ENCODE measurements at places on chromosomes 5 and 9.

DNA sequence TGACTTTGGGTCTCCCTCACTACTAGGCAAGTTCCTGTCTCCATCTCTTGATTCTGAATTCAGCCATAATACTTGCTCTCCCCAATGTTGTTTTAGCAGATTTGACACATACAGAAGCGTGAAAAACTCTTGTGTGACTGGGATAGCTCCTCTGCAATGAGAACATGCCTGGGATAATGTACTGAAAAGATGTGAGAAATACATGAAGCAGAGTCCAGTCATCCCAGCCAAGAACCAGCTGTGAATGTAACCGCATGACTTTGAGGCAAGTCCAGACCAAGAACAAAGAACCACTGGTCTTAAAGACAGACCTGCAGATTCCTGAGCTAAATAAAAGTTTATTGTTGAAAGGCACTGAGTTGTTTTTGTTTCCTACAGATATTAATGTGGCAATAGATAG lies 135.0 kb downstream of the NMUR2 start:
- H3K27ac ChIP-seq: no peak overlapping the region
- H3K27me3 ChIP-seq: no peaks in the 10 kb centered on the region
- H3K4me1 ChIP-seq: no peaks in the 10 kb centered on the region
- DNase-seq: no peak
- no peak overlapping the region for H3K4me3 ChIP-seq
- H3K36me3 ChIP-seq: no peaks in the 10 kb centered on the region

DNA sequence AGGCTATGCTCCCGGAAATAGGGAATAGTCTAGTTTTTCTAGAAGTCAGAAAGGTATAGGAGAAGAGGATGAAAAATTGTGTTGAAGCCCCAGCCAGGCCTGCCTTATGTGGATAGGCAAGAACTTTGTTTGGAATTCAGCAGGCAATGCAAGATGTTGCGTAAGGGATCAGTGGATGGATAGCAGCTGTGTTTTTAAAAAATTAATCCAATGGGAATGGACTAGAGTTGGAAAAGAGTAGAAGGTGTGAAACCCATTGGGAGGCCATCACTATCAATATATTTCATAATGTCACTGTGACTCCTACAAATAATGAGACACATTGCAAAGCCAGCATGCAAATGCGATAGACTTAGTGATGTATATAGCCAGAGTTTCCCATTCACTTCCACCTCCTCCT lies 281.9 kb downstream of the MARCHF11 start:
- no peak overlapping the region for H3K4me3 ChIP-seq
- H3K27me3 ChIP-seq: no peaks in the 10 kb centered on the region
- H3K4me1 ChIP-seq: no peaks in the 10 kb centered on the region
- H3K27ac ChIP-seq: no peak overlapping the region

GRCh38 chr5:151812757-151813309 lies 41.1 kb downstream of the G3BP1 start:
- H3K27ac ChIP-seq: no peak overlapping the region
- no peaks in the 10 kb centered on the region for H3K4me1 ChIP-seq
- DNase-seq: no peak
- no peaks in the 10 kb centered on the region for H3K27me3 ChIP-seq
- H3K36me3 ChIP-seq: peaks cover 44% of the 10 kb centered on the region
- no peak overlapping the region for H3K4me3 ChIP-seq

- H3K4me3 ChIP-seq: no peak overlapping the region
- peaks cover 22% of the 10 kb centered on the region for H3K4me1 ChIP-seq
- H3K27ac ChIP-seq: no peak overlapping the region
- no peaks in the 10 kb centered on the region for H3K36me3 ChIP-seq
Measured at GRCh38 chr5:143605403-143606005, 202.0 kb upstream of the NR3C1 start.

GRCh38 chr5:72314571-72315172 lies 5.4 kb downstream of the MRPS27 start:
- peaks cover 14% of the 10 kb centered on the region for H3K36me3 ChIP-seq
- no peak overlapping the region for H3K27ac ChIP-seq
- peaks cover 5% of the 10 kb centered on the region for H3K4me1 ChIP-seq
- no peak overlapping the region for H3K4me3 ChIP-seq

DNA sequence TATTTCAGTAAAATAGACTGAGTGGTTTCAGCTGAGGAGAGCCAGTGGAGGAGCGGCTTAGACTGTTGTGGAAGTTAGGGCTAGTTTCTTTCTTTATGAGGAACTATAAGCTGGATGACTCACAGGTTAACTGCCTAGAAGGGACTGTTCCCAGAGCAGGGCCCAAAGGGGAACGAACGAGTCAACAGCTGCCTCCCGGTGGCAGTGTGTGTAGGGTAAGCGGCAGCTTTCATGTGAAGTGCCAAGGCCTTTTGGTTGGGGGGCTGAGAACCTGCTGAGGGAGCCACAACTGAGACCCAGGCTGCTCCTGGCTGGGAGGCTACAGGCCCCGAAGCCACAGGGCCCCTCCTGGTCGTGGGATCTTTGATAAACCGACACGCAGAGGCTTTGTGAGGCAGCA lies 7.0 kb downstream of the SQSTM1 start:
- H3K36me3 ChIP-seq: peaks cover 78% of the 10 kb centered on the region
- H3K4me3 ChIP-seq: no peak overlapping the region
- no peaks in the 10 kb centered on the region for H3K27me3 ChIP-seq
- H3K4me1 ChIP-seq: peaks cover 21% of the 10 kb centered on the region
- H3K27ac ChIP-seq: no peak overlapping the region
- DNase-seq: no peak

DNA sequence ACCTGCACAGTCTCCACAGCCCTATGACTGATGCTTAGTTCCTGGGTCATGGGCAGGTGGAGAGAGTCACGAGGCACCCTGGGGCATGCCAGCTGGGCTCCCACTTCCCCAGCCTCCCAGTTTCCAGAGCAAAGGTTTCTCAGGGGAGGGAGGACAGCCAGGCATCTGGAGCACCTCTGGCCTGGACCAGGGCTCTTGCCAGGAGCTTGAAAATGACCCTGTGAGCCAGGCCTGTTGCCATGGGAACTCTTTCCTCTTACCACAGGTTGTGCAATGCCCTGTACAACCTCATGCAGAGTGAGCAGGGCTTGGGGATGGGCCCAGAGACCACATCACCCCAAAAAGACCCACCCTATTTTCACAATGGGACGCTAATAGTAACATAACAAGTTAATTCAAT lies 113.1 kb downstream of the PSD2 start:
- no peak overlapping the region for H3K4me3 ChIP-seq
- no peaks in the 10 kb centered on the region for H3K36me3 ChIP-seq
- H3K4me1 ChIP-seq: peaks cover 9% of the 10 kb centered on the region
- no peak overlapping the region for H3K27ac ChIP-seq
- H3K27me3 ChIP-seq: peaks cover 11% of the 10 kb centered on the region

- H3K36me3 ChIP-seq: no peaks in the 10 kb centered on the region
- DNase-seq: no peak
- H3K27me3 ChIP-seq: no peaks in the 10 kb centered on the region
- H3K27ac ChIP-seq: no peak overlapping the region
- H3K4me1 ChIP-seq: peaks cover 4% of the 10 kb centered on the region
Measured at GRCh38 chr5:90479611-90480385, 5.1 kb downstream of the POLR3G start.

DNA sequence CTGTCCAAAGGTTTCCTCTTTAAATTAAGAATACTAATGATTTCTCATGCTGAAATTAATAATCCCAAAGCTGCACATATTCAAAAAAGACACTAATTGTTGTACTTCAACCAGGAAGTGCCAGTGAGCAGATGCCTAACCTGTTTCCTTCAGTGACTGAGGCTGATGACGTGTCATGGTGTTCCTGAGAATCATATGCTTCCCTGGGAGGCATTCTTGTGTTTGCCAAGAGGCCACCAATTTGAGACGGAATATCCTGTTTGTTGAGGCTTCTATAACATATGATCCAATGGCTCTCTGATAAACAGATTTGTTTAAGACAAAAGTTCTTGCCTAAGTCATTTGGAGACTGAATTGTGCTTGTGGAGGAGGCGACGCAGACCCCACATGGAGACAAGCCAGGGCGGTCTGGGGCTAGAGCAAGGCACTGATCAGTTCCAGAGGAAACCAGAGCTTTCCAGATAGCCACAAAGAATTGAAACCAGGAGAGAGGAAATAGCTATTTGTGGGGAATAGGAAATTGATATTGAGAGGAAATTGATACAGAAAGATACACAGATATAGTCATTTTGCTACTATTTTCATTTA lies 66.4 kb upstream of the ZNF608 start:
- no peak for DNase-seq
- no peak overlapping the region for H3K4me3 ChIP-seq
- H3K27me3 ChIP-seq: no peaks in the 10 kb centered on the region
- no peak overlapping the region for H3K27ac ChIP-seq
- no peaks in the 10 kb centered on the region for H3K36me3 ChIP-seq

DNA sequence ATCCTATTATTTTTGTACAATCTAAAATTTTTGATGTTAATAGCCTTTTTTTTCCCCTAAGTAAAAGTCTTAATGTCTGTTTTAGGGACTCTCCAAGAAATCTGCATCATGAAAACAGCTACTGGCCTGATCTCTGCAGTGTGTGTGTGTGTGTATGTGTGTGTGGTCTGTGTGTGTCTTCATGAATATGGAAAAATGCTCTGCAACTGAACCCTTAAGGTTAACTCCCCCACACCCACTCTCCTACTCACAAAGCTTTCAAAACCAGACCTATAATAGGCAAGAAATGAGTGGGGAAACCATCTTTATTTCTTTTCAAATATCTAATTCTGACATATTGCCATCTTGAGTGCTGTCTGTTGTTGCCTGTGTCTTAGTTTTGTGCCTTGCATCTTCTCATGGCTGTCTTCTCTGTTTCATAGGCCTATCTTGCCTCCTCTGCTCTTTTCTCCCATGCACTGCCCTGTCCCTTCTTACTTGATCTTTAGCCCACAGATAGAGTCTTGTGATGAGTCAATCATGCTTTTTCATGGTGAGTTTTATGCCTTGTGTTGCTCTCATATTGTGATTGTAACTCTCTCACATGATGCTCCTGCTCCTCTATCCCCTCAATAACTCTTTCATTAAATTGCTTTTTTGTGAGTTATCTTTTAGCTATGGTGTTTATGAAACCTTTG lies 68.3 kb downstream of the CHSY3 start:
- H3K36me3 ChIP-seq: no peaks in the 10 kb centered on the region
- no peak overlapping the region for H3K27ac ChIP-seq
- DNase-seq: no peak
- no peaks in the 10 kb centered on the region for H3K27me3 ChIP-seq
- H3K4me1 ChIP-seq: no peaks in the 10 kb centered on the region

DNA sequence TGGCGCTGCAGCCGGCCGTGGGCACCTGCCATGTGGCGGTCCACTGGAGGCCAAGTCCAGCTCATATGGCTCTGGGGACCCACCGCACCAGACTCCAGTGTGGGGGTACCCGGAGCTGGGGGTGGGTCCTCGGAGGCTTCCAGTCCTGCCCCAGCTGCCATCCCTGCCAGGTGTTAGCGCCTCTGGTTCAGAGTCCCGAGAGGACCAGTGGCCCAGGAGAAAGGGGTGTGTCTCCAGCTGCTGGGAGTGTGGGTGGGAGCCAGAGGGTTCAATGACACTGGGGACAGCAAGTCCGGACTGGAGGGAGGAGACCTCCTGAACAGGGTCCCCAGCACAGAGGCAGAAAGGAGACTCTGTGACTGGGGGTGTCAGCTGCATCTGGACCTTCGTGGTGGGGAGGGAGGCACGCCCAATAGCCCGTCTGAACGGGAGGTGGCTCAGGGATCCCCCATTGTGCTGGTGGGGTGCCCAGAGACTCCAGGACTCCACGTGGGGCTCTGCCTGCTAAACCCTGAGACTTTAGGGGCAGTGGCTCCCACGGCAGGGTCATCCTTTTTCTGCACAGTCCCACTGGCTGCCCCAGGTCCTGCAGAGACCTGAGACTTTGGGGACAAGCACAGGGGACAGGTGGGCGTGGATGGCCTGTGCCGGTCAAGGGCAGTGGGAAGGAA lies 2.4 kb upstream of the AHRR start:
- no peak overlapping the region for H3K4me3 ChIP-seq
- peaks cover 14% of the 10 kb centered on the region for H3K4me1 ChIP-seq
- peaks cover 12% of the 10 kb centered on the region for H3K36me3 ChIP-seq
- no peak for DNase-seq
- no peak overlapping the region for H3K27ac ChIP-seq

DNA sequence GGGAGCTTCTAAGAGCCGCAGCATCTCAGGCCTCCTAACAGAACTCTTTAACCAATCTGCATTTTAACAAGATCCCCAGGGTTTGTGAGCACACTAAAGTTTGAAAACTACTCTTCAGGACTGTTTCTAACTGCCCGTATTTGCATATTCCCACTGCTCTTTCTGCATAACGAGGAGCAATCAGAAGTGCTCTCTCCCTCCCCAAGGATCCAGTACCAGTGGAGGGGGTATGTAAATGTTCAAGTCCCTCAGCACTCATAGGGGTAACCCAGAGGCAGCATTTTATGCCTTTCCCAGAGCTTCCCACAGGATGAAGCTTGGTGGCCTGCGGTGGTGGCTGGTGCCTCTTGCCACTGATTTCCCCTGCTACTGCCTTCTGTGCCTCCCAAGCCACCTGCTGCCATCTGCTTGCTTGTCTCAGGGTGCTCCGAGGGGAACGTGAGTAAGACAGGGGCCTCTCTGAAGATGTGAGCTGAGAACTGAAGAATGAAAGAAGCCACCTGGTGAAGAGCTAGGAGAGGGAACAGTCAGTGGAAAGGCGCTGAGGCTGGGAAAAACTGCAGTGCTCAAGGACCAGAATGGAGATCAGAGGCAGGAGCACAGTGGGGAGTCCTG lies 30.0 kb upstream of the PPP1R2B start:
- H3K4me3 ChIP-seq: no peak overlapping the region
- DNase-seq: no peak
- H3K27ac ChIP-seq: no peak overlapping the region
- H3K27me3 ChIP-seq: no peaks in the 10 kb centered on the region
- no peaks in the 10 kb centered on the region for H3K4me1 ChIP-seq

GRCh38 chr5:24909210-24909609 lies 264.4 kb upstream of the CDH10 start:
- no peaks in the 10 kb centered on the region for H3K4me1 ChIP-seq
- no peak overlapping the region for H3K27ac ChIP-seq
- no peak for DNase-seq
- H3K27me3 ChIP-seq: no peaks in the 10 kb centered on the region

DNA sequence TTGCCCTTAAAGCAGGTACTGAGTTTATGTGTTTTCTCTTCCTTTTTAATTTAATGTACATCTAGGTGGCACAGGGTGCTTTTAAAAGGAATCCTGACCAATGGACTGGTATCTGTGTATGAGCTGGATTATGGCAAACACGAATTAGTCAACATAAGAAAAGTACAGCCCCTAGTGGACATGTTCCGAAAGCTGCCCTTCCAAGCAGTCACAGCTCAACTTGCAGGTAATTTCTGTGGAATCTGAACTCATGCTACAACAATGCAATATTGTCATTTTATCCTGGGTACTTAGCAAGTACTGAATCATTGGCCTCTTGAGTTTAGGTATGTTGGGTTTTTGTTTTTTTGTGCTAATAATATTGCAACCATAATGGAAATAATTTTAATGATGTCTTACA lies 14.4 kb upstream of the TMOD1 start:
- peaks cover 44% of the 10 kb centered on the region for H3K36me3 ChIP-seq
- H3K27me3 ChIP-seq: no peaks in the 10 kb centered on the region
- no peak overlapping the region for H3K27ac ChIP-seq

DNA sequence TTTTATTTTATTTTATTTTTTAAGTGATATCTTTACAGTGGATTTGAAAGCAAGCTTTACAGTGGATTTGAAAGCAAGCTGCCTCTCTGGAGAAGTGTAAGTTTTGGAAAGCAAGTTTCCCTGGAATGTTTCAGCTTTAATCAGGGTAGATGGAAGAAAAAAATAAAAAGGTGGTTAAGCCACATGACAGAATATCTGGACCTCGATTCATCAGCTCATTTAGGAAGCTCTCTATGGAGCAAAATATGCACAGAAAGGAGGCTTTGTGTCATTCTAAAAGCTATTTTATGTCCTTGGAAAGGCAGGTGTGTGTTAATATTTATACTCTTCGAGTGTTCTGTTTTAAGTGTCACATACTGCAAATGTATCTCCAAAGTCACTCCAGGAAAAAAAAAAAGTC lies 409.2 kb upstream of the KLF4 start:
- DNase-seq: no peak
- H3K4me1 ChIP-seq: no peaks in the 10 kb centered on the region
- H3K36me3 ChIP-seq: no peaks in the 10 kb centered on the region
- H3K27me3 ChIP-seq: no peaks in the 10 kb centered on the region
- H3K4me3 ChIP-seq: no peak overlapping the region

Measured in natural killer cell (primary cell).